ENCODE measurements at places on chromosomes 2 and 18.
A peak's percentile ranks its signal among the peaks of the same experiment; 100 is the strongest.

- H3K4me3 ChIP-seq, result no peak overlapping the region
- no peaks in the 10 kb centered on the region for H3K36me3 ChIP-seq
- H3K27ac ChIP-seq, result no peak overlapping the region
- no peaks in the 10 kb centered on the region for H3K4me1 ChIP-seq
These were observed 326.6 kb upstream of the ID2 start for GRCh38 chr2:8355102-8355859.

DNA sequence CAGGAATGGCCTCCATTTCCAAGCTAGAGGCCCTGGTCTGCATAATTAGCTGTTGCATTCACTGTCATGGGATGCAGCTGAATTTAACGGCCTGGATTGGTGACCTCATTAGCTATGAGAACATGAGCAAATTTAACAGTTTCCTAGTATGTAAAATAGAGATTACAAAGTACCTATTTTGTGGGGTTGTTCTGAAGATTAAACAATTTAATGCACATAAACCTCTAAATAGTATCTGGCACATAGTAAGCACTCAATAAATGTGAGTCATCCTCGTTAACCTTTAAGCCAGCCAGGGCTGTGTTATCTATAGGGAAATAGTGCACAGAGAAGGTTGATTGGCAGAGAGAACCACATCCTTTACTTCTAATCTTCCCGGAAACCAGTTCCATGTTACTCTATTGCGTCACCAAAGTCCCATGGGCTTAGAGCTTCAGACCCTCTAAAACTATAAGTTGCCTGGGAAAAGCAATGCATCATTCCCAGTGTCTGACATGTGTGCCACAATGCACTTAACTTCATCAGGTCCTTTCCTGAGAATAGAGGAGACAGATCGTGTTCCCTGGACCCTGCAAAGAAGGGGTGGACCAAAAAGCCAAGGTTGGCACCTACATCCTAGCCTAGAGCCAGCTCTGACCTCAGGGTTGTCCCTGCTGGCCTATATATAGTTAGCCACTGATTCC, 196.5 kb downstream of the LNPK start:
- no peaks in the 10 kb centered on the region for H3K36me3 ChIP-seq
- H3K27me3 ChIP-seq, result no peaks in the 10 kb centered on the region
- H3K27ac ChIP-seq, result no peak overlapping the region
- DNase-seq, result no peak

- no peak overlapping the region for H3K27ac ChIP-seq
- H3K36me3 ChIP-seq, result no peaks in the 10 kb centered on the region
- no peaks in the 10 kb centered on the region for H3K27me3 ChIP-seq
- H3K4me3 ChIP-seq, result no peak overlapping the region
- H3K4me1 ChIP-seq, result no peaks in the 10 kb centered on the region
These were observed 502.2 kb downstream of the NRXN1 start for GRCh38 chr2:50529600-50530218.

DNA sequence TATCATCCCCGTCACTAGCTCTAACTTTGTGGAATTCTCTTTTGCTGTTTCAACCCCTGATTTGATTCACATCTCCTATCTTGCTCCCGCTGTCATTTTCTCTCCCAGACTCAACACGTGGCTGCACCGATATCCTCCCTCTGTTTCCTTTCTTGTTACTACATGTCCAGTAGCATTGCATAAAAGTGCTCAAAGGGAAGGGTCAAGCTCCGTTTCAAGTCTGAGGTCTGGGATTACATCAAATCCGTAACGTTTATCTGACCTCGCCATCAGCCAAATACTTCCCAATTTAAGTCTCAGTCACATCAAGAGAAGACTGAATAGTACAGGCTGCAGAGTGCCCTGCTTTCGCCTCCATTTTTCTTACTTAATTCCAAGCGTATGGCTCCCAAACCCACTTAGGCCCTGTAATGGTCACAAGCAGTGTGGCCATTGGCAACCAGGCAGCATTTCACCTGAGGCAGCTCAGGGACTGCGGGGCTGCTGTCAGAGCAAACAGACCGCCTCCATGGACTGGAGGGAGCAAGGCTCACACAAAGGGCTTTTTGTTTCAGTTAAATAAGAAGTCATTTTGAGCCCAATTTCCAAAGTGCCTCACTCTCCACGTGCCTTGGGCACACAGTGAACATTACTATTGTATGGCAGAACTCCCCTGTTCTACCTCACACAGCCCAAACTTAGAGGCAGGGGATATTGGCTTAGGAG, 217.8 kb downstream of the BCL11A start:
- no peaks in the 10 kb centered on the region for H3K36me3 ChIP-seq
- peak overlapping the region; percentile 33 for H3K27ac ChIP-seq
- DNase-seq, result no peak
- H3K4me1 ChIP-seq, result no peaks in the 10 kb centered on the region
- no peak overlapping the region for H3K4me3 ChIP-seq

DNA sequence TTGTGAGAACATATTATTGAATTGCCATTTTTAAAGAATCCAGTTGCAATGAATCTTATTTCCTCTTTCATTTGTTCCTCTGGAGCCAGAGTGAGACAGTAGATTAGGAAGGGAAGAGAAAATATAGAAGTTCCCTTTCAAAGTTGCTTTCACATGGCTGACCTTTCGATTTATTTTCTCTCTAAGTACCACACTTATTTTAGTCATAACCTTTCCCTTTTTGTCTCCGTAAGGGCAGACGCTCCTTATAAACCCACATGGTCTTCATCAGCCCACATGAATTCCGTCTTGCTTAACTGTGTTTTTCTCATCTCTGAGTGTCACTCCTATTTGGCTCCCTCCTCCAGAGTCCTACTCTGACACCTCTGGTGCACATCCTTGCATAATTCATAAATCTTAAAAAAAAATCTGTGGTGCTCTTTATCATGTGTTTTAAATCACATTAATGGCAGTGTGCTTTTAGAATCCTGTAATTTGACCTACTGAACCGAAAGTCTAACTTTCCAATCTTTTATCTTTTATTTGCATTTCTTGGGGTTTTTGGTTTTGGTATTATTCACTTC, 38.5 kb upstream of the ZNF396 start:
- no peak for DNase-seq
- no peaks in the 10 kb centered on the region for H3K4me1 ChIP-seq
- H3K27ac ChIP-seq, result no peak overlapping the region
- no peaks in the 10 kb centered on the region for H3K36me3 ChIP-seq
- H3K4me3 ChIP-seq, result no peak overlapping the region

DNA sequence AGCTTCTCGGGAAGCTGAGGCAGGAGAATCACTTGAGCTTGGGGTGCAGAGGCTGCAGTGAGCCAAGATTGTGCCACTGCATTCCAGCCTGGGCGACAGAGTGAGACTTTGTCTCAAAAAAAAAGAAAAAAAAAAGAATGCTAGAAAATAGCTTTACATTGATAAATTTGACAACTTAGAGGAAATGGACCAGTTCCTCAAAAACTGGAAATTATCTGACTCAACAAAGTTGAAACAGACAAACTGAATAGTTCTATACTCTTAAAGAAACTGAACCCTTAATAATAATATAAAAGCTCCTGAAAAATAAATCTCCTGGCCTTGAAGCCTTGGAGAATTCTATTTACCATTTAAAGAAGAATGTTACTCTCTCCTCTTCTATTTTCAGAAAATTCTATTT, 151.0 kb upstream of the BCL2L11 start:
- no peaks in the 10 kb centered on the region for H3K4me1 ChIP-seq
- no peak for DNase-seq
- H3K27ac ChIP-seq, result no peak overlapping the region
- no peaks in the 10 kb centered on the region for H3K27me3 ChIP-seq
- H3K4me3 ChIP-seq, result no peak overlapping the region

DNA sequence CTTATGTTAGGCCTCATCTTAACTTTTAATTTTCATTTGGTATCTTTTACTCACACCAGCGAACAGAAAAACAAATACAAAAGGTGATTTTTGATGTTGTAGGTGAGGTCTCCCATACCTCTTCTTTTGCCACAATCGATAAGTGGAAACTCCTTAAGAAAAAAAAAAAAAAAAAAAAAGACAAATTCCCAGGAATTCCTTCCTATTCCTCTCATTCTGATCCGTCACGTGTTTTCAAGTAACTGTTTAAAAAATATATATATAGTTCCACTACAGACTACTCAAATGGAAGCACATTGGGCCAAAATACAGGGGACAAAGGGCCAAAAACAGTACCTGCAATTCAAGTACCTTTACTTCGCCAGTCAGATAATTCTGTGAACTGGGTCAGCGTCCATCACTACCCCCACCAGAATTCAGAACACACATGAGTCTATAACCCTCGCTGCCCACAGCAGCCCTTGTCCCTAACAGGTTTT, 16.5 kb downstream of the NMUR1 start:
- no peaks in the 10 kb centered on the region for H3K4me1 ChIP-seq
- no peak for DNase-seq
- H3K27ac ChIP-seq, result peak overlapping the region; percentile 86
- H3K36me3 ChIP-seq, result no peaks in the 10 kb centered on the region

DNA sequence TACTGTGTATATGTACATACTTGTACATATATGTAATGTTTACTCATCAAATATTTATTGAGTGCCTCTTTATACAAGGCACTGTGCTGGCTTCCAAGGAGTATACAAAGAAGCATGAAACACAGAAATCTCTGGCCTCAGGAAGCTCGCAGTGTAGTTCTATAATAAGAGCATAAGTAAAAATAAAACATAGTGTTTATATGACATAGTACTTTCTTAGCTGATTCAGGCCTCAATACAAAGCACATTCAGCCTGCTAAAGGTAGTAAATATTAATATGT, 13.9 kb downstream of the STAMBP start:
- DNase-seq, result no peak
- H3K4me1 ChIP-seq, result no peaks in the 10 kb centered on the region
- H3K36me3 ChIP-seq, result no peaks in the 10 kb centered on the region
- no peak overlapping the region for H3K27ac ChIP-seq

DNA sequence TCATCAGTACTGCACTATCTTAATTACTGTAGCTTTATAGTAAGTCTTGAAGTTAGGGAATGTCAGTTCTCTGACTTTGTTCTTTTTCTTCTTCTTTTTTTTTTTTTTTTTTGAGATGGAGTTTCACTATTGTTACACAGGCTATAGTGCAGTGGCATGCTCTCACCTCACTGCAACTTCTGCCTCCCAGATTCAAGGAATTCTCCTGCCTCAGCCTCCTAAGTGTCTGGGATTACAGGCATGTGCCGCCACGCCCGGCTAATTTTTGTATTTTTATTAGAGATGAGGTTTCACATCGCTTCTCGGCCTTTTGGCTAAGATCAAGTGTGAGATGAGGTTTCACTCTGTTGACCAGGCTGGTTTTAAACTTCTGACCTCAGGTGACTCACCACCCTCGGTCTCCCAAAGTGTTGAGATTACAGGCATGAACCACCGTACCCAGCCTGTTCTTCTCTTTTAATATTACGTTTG, 41.9 kb upstream of the TANC1 start:
- H3K4me3 ChIP-seq, result no peak overlapping the region
- no peaks in the 10 kb centered on the region for H3K36me3 ChIP-seq
- H3K27ac ChIP-seq, result no peak overlapping the region
- no peak for DNase-seq
- H3K27me3 ChIP-seq, result no peaks in the 10 kb centered on the region
- H3K4me1 ChIP-seq, result no peaks in the 10 kb centered on the region

- no peaks in the 10 kb centered on the region for H3K4me1 ChIP-seq
- H3K4me3 ChIP-seq, result no peak overlapping the region
- no peak overlapping the region for H3K27ac ChIP-seq
- DNase-seq, result no peak
- no peaks in the 10 kb centered on the region for H3K27me3 ChIP-seq
- H3K36me3 ChIP-seq, result no peaks in the 10 kb centered on the region
These were observed 298.4 kb upstream of the MMADHC start for GRCh38 chr2:149885946-149886345.

- H3K4me3 ChIP-seq, result no peak overlapping the region
- no peak for DNase-seq
- no peaks in the 10 kb centered on the region for H3K36me3 ChIP-seq
These were observed 167.6 kb upstream of the CTAGE1 start for GRCh38 chr18:22585333-22585732.

DNA sequence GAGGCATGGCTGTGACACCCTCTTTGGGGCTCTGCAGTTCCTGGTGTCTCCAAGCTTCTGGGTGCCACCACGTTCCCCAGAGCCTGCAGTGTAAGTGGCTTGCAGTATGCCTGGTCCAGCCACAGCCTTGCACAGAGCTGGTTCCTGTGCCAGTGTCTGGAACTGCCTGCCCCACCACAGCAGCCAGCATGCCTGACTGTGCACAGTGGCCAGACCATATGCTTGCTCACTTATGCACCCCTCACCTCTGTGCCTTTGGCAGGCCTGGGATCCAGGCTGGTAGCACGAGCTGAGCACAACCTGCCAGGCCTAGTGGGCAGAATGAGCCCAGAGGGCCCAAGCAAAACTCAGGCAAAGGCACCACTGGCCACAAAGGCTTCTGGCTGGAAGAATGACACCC, 154.1 kb downstream of the DPP4 start:
- H3K4me3 ChIP-seq, result no peak overlapping the region
- H3K4me1 ChIP-seq, result no peaks in the 10 kb centered on the region
- DNase-seq, result no peak
- H3K27me3 ChIP-seq, result no peaks in the 10 kb centered on the region
- H3K36me3 ChIP-seq, result no peaks in the 10 kb centered on the region
- H3K27ac ChIP-seq, result no peak overlapping the region

DNA sequence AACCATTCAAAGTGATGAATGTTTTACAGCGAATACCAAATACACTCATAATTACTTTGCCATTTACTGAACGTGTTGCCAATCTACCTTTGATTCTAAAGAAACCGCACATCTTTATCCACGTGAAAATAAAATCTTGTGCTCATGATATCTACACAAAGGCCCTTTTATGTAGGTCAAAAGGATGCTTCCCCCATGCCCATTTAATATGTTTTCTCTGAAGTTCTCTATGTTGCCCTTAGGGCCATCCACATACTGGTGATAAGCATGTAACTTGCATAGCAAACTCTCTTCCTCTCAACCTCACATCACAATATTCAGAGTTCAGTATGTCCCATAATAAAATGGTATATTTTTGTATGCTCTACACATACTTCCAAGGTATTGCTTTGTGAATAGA, 380.0 kb upstream of the FIGN start:
- no peaks in the 10 kb centered on the region for H3K4me1 ChIP-seq
- no peak overlapping the region for H3K27ac ChIP-seq
- no peaks in the 10 kb centered on the region for H3K27me3 ChIP-seq
- DNase-seq, result no peak
- H3K36me3 ChIP-seq, result no peaks in the 10 kb centered on the region

- H3K27me3 ChIP-seq, result no peaks in the 10 kb centered on the region
- no peak overlapping the region for H3K4me3 ChIP-seq
- H3K36me3 ChIP-seq, result no peaks in the 10 kb centered on the region
- DNase-seq, result no peak
These were observed 9.4 kb downstream of the INPP4A start for GRCh38 chr2:98454073-98454472.

- H3K4me3 ChIP-seq, result no peak overlapping the region
- H3K27me3 ChIP-seq, result no peaks in the 10 kb centered on the region
- H3K27ac ChIP-seq, result no peak overlapping the region
- H3K4me1 ChIP-seq, result no peaks in the 10 kb centered on the region
- no peak for DNase-seq
These were observed 172.2 kb upstream of the SCN7A start for GRCh38 chr2:166665991-166666940.

Measured in breast epithelium (tissue), 4 donors.